ENCODE measurements at places on chromosomes 5 and 9.
A peak's percentile ranks its signal among the peaks of the same experiment; 100 is the strongest.

GRCh38 chr5:131413605-131414559 lies 150.0 kb downstream of the CDC42SE2 start:
- DNase-seq, result no peak
- H3K4me3 ChIP-seq, result no peak overlapping the region
- H3K27ac ChIP-seq, result no peak overlapping the region
- H3K27me3 ChIP-seq, result no peaks in the 10 kb centered on the region
- H3K4me1 ChIP-seq, result no peaks in the 10 kb centered on the region

GRCh38 chr9:27784847-27785713 lies 211.8 kb upstream of the C9orf72 start:
- DNase-seq, result no peak
- H3K27ac ChIP-seq, result no peak overlapping the region
- H3K27me3 ChIP-seq, result no peaks in the 10 kb centered on the region
- H3K4me3 ChIP-seq, result no peak overlapping the region
- no peaks in the 10 kb centered on the region for H3K4me1 ChIP-seq

- no peak overlapping the region for H3K4me3 ChIP-seq
- H3K27ac ChIP-seq, result no peak overlapping the region
- H3K36me3 ChIP-seq, result peaks cover 19% of the 10 kb centered on the region
- peaks cover 18% of the 10 kb centered on the region for H3K4me1 ChIP-seq
- peak; percentile 41 for DNase-seq
- no peaks in the 10 kb centered on the region for H3K27me3 ChIP-seq
Measured at GRCh38 chr9:96015876-96016686, 140.6 kb downstream of the ERCC6L2 start.

- no peak overlapping the region for H3K27ac ChIP-seq
- H3K36me3 ChIP-seq, result no peaks in the 10 kb centered on the region
- H3K4me3 ChIP-seq, result no peak overlapping the region
- no peak for DNase-seq
- no peaks in the 10 kb centered on the region for H3K27me3 ChIP-seq
- H3K4me1 ChIP-seq, result no peaks in the 10 kb centered on the region
Measured at GRCh38 chr9:84950879-84951811, 281.6 kb downstream of the NTRK2 start.

DNA sequence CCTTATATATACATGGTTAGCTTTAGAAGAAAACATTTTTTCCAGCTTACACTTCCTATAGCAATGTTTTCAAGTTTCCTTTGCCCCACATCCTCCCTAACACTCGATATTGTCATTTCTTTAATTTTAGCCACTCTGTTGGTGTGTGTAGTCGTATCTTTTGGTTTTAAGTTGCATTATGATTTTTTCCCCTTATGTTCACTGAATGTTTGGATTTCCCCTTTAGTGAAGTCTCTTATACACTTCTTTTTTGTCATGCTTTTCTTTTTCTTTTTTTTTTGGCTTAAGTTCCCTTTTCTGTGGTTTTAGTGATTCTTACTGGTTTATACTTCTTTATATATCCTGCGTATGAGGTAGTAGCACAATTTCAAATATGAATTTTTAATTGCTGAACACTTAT lies 58.8 kb downstream of the KDM4C start:
- no peak overlapping the region for H3K4me3 ChIP-seq
- no peaks in the 10 kb centered on the region for H3K27me3 ChIP-seq
- H3K27ac ChIP-seq, result no peak overlapping the region
- no peaks in the 10 kb centered on the region for H3K36me3 ChIP-seq
- DNase-seq, result no peak

DNA sequence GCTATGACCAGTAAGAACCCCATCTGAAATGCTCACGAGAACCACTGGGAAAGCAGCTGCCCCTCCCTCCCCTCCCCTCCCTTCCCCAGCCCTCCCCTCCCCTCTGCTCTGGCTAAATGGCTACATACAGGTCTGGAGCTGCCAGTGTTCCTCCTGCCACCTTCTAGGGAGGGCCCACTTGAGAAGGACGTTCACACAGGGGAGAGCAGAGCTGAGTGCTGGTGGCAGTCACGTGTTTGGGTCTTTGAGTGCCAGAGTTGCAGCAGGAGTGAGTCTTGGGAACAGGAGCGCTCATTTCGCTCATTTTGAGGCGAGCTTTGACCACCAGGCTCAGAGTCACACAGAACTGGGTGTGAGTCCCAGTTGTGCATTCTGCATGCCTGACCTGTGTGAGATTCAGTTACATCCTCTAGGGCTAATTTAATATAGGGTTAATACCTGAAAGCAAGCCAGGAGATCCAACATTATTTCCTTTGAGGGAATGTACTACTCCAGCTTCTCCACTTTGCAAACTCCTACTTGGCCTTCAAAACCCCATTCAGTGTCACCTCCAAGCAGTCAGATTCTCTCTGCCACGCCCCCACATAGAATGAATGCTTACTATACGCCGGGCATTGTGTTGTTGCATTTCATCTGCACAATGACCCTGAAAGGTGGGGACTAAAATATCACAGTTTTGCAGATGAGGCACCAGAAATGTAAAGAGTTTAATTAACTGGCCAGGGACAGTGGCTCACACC lies 25.1 kb downstream of the CPLX2 start:
- peaks cover 45% of the 10 kb centered on the region for H3K27me3 ChIP-seq
- H3K36me3 ChIP-seq, result no peaks in the 10 kb centered on the region
- H3K4me3 ChIP-seq, result no peak overlapping the region
- DNase-seq, result no peak

DNA sequence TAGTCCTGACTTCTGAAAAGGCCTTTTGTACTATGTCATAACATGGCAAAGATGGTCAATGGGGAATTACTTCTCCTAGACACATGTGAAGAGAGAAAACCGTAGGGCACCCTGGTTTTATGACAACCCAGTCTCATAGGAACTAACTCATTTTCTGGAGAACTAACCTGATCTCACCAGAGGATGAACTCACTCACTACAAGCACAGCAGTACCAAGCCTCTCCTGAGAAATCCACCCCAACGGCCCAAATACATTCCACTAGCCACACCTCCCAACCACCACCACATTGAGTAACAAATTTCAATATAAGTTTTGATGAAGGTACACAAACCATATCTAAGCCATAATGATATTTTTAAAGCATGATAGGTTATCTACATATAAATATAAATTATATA lies 909.3 kb upstream of the CDH10 start:
- no peaks in the 10 kb centered on the region for H3K4me1 ChIP-seq
- no peaks in the 10 kb centered on the region for H3K27me3 ChIP-seq
- DNase-seq, result no peak
- H3K4me3 ChIP-seq, result no peak overlapping the region
- no peaks in the 10 kb centered on the region for H3K36me3 ChIP-seq
- no peak overlapping the region for H3K27ac ChIP-seq

- H3K27ac ChIP-seq, result no peak overlapping the region
- H3K27me3 ChIP-seq, result no peaks in the 10 kb centered on the region
- H3K4me1 ChIP-seq, result no peaks in the 10 kb centered on the region
- H3K4me3 ChIP-seq, result no peak overlapping the region
- no peaks in the 10 kb centered on the region for H3K36me3 ChIP-seq
Measured at GRCh38 chr5:54229041-54229780, 81.2 kb downstream of the ARL15 start.

GRCh38 chr9:36337865-36338264 lies 62.2 kb downstream of the RNF38 start:
- H3K27ac ChIP-seq, result no peak overlapping the region
- H3K27me3 ChIP-seq, result no peaks in the 10 kb centered on the region

GRCh38 chr5:176799488-176799887 lies 10.9 kb upstream of the UNC5A start:
- no peak overlapping the region for H3K4me3 ChIP-seq
- DNase-seq, result no peak
- H3K27me3 ChIP-seq, result peaks cover 49% of the 10 kb centered on the region
- no peaks in the 10 kb centered on the region for H3K4me1 ChIP-seq
- no peak overlapping the region for H3K27ac ChIP-seq
- no peaks in the 10 kb centered on the region for H3K36me3 ChIP-seq

DNA sequence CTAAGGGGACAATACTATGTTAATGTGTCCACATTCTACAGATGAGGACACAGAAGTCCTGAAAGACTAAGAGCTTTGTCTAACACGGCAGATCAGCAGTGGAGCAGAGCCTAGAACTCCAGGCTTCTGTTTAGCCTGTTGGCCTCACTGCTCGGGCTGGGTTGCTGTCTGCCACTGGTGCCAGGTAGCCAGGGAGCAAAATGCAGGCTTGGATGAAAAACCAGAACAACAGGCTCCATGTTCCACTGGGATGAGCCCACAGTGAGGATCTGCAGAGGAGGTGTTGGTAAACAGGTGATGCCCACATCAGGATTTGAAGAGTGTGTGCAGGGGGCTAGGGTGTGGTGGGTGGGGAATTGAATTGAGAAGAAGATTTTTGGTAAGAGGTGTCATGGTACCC lies 114.0 kb upstream of the TBC1D2 start:
- DNase-seq, result no peak
- no peak overlapping the region for H3K27ac ChIP-seq
- H3K4me3 ChIP-seq, result no peak overlapping the region
- H3K36me3 ChIP-seq, result no peaks in the 10 kb centered on the region
- no peaks in the 10 kb centered on the region for H3K27me3 ChIP-seq

DNA sequence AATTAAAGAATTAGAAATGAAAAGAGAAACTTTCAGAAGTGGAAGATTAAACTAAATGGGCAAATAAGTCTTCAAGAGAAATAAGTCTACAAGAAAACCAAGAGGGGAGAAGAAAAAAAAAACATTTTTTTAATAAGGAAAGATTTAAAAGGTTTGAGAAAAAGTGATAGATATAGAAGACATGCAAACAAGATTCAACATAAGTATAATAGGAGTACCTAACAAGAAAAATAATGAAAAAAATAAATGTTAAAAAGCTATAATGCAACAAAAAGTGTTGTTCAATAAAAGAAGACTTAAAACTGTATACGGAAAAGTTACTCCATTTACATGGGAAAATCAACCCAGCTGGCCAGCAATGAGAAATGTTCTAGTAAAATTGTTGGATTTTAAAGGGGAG lies 42.6 kb downstream of the PTPDC1 start:
- H3K27me3 ChIP-seq, result no peaks in the 10 kb centered on the region
- DNase-seq, result no peak
- H3K36me3 ChIP-seq, result no peaks in the 10 kb centered on the region
- H3K4me1 ChIP-seq, result no peaks in the 10 kb centered on the region
- H3K27ac ChIP-seq, result no peak overlapping the region
- H3K4me3 ChIP-seq, result no peak overlapping the region

DNA sequence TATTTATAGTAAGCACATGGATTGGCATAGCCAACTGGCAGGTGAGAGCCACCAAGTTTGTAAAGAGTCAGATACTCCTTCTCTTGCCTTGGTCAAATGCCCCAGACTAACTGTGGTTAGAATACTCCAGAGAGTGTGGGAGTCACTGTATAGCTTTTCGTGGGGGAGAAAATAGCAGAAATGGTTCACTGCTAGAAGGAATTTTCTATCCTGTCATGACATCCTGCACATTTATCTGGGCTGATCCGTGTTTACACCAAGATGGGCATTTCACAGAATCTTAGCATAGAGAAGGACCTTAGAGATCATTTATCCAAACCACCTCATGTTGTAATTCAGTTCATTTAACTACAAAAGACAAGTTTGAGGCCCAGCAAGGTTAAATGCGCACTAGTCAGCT lies 460.8 kb downstream of the ENC1 start:
- no peak for DNase-seq
- no peak overlapping the region for H3K4me3 ChIP-seq
- no peaks in the 10 kb centered on the region for H3K27me3 ChIP-seq

DNA sequence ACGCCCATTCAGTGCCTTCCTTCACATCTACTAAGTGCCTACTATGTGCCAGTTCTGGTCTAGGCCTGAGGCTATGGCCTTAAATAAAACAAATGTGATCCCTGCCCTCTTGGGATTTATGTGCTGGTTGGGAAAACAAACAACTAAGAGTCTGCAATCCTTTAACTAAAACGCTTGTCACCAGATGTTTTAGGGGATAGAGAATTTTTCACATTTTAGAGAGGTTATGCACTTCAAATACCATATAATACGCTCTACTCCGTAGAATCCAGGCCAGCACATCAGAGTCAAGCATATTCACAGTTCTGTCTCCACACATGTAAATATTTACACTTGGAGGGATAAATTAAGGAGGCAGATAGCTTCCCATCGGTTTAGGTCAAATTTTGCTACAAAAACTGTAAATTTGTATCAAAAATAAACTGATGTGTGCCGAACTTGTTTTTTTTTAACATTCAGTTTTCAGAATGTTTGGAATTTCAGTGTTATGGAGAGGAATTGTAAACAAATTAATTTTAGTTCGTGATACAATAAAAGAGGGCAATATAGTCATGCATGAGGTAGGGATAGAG lies 22.0 kb upstream of the ADRA1B start:
- H3K4me3 ChIP-seq, result no peak overlapping the region
- DNase-seq, result peak; percentile 61
- no peaks in the 10 kb centered on the region for H3K36me3 ChIP-seq
- H3K27me3 ChIP-seq, result no peaks in the 10 kb centered on the region

DNA sequence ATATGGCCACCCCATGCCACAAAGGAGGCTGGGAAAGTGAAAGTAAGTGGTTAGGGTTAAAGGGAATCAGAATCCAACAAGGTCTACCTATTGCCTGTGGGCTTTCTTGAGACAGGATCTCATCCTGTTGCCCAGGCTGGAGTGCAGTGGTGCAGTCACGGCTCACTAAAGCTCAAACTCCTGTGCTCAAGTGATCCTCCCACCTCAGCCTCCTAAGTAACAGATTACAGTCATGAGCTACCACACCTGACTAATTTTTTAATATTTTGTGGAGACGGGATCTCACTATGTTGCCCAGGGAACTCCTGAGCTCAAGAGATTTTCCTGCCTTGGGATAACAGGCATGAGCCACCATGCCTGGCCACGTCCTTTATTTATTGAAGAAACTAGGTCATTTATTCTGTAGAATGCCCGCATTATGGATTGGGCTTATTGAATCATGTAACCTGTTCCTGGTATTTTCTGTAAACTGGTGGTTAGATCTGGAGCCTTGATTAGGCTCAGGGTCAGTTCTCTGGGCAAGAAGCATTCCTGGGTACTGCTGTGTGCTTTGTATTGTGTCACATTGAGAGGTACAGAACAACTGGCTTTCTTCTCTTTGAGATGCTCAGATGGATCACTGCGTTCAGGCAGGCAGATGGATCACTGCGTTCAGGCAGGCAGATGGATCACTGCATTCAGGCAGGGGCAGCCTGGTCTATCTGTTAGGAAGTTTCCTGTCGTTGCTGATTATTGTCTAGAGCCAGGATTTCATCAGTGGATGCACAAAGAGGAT lies 41.6 kb downstream of the ERGIC1 start:
- no peaks in the 10 kb centered on the region for H3K27me3 ChIP-seq
- no peak overlapping the region for H3K4me3 ChIP-seq
- DNase-seq, result no peak
- peaks cover 66% of the 10 kb centered on the region for H3K4me1 ChIP-seq
- H3K27ac ChIP-seq, result no peak overlapping the region
- H3K36me3 ChIP-seq, result peaks cover 19% of the 10 kb centered on the region

- H3K4me3 ChIP-seq, result no peak overlapping the region
- peaks cover 5% of the 10 kb centered on the region for H3K4me1 ChIP-seq
- no peak overlapping the region for H3K27ac ChIP-seq
- no peak for DNase-seq
- no peaks in the 10 kb centered on the region for H3K36me3 ChIP-seq
- no peaks in the 10 kb centered on the region for H3K27me3 ChIP-seq
Measured at GRCh38 chr5:150411245-150411979, 1.3 kb downstream of the CD74 start.

- DNase-seq, result no peak
- no peaks in the 10 kb centered on the region for H3K4me1 ChIP-seq
- peaks cover 82% of the 10 kb centered on the region for H3K36me3 ChIP-seq
- no peaks in the 10 kb centered on the region for H3K27me3 ChIP-seq
Measured at GRCh38 chr5:1337489-1338195, 7.3 kb downstream of the CLPTM1L start.

- H3K36me3 ChIP-seq, result no peaks in the 10 kb centered on the region
- no peaks in the 10 kb centered on the region for H3K27me3 ChIP-seq
Measured at GRCh38 chr9:130766021-130766926, 68.8 kb upstream of the ABL1 start.

- no peak for DNase-seq
- peaks cover 25% of the 10 kb centered on the region for H3K36me3 ChIP-seq
- no peak overlapping the region for H3K27ac ChIP-seq
Measured at GRCh38 chr5:116299746-116300640, 215.2 kb downstream of the COMMD10 start.
